Left renal pelvis (tissue), 4 donors: ENCODE measurements at places on chromosomes 1 and 21. TPM values are rescaled to one million over a fixed set of nuclear protein-coding genes. Genes with fewer than 3 reads are reported as not detected.

The CASZ1 gene
- polyA plus RNA-seq: 25.2 TPM

DNA sequence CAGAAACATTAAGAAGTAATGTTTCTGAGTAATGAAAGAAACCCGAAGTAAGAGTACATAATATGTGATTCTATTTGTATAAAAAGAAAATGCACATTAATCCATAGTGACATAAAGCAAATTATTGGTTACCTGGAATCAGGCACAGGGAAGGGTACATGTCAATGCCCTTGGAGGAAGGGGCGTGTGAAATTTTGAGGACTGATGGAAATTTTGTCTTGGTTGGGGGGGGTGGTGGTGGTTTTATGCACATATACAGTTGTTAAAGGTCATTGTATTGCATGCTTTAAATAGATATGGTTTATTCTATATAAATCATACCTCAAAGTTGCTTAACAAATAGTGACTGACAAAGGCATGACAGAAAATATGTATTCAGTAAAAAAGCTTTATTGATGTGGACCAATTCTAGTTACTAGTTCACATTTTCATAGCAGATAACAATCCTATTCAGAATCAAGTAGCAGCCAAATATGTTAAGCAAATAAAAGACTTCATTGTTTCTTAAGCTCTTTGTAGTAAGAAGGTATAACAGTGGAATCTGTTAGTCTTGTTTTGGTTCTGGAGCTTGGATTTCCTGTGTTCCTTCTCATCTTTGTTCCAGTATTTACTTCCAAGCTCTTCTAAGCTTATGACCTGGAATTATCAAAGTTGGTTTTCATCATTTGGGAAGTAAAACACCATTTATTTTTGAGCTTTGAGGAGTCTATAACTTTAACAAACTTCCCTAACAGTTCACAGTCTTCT, 15.1 kb downstream of the BACH1 start:
- DNase-seq: no peak

The SELE gene
- polyA plus RNA-seq: 0.55 TPM

The IPO13 gene
- polyA plus RNA-seq: 30.1 TPM

GRCh38 chr1:205227584-205228013, at the start of gene TMCC2:
TMCC2 (plus strand) TSS chr1:205227946; CDS start chr1:205228565, 619 bp downstream.
- peak; percentile 80 for DNase-seq

The BRDT gene
- 0.23 TPM for polyA plus RNA-seq

DNA sequence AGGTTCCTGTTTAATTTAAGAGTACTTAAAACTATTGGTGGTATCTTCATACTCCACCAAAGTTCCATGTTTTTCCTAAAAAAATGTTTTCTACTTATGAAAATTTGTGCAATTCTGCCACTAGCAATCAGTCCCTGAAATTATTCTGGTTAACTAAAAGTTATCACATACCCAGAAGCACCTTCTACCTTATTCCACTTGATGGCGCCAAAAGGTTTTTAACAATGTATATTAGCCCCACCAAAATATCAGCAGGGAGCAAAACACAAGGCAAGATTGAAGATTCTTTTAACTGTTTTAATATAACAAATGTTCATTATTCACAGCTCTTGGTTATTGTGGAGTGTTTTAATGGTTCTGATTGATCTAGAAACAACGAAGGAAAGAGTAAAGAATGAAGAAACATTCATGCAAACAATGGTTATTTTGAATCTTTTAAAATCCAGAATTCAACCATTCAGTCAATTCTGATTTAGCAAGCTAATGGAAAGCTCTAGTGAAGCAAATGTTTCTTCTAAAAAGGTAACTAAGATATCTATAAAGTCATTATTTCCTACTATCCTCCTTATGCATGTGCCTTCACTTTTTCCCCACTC, 67.2 kb downstream of the TTLL7 start:
- DNase-seq: no peak

GRCh38 chr1:169724168-169724567, 9.7 kb downstream of the SELE start:
- DNase-seq: no peak
